ENCODE measurements at places on chromosomes 3 and 15. TPM values are rescaled to one million over a fixed set of nuclear protein-coding genes. Genes with fewer than 3 reads are reported as not detected.

DNA sequence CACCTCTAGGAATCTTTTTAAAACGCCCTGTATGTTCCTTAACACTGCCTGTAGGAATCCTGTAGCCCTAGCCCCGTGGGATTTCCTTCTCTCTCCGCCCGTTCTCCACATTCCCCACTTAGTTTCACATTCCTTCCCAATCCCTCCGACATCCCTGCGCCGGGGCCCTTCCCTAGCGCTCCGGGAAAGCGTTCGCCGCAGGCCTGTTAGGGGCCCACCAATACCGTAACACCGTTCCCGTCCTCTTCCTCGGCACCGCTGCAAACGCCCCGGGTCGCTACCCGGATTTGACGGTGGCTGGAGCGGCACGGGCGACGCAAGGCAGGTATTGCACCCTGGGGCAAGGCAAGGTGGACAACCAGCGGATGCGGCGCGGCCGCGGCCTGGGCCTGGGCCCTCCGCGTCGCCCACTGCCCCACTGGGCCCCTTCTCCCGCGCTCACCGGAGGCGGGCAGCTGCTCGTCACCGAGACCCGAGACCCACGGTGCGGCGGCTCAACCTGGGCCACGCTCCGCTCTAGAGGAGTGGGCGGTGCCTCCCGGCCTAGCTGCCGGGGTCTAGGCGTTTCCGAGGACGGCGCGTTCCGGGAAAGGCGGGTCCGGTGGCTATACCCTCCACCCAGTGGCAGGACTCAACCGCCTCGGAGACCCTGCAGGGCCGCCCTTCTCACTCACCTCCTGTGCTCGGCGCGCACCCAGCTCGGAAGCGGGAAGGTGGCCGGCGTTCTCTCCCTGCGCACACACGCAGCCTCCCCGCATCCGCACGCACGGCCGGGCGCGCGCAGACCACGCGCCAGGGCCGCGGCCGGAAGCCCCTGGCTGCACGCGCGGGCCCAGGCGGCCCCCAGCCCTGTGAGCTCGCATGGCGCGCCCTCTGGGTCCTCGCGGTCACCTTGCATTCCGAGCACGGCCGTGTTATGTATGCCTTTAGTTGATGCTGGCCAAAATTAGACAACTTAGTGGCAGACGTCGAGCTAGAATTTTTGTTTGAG, at the start of gene B3GALNT1:
TSS of gene B3GALNT1 (minus strand) at position 789 of the 991 bp plus-strand sequence. CDS start 18,595 bp downstream, outside the sequence.
- DNase-seq: peak; percentile 65

DNA sequence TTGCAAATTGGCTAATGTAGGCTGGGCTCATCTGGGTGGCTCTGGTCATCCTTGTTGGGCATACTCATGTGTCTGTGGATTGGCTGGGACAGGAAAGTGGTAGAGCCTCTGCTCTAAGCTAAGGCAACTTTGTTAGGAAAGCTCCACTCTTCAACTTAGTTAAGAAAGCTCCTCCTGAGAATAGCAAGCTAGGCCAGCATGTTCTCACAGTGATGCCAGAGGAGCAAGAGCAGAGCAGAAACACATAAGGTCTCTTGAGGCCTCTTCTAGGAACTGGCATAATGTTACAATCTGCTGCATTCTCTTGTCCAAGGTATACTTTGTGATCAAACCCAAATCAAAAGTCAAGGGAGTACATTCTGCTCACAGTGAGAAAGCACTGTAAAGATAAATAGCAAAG, 158.6 kb upstream of the RORA start:
- DNase-seq: no peak

Gene CCR9
- total RNA-seq: not detected

Gene TMEM39A
- 22.8 TPM for total RNA-seq

DNA sequence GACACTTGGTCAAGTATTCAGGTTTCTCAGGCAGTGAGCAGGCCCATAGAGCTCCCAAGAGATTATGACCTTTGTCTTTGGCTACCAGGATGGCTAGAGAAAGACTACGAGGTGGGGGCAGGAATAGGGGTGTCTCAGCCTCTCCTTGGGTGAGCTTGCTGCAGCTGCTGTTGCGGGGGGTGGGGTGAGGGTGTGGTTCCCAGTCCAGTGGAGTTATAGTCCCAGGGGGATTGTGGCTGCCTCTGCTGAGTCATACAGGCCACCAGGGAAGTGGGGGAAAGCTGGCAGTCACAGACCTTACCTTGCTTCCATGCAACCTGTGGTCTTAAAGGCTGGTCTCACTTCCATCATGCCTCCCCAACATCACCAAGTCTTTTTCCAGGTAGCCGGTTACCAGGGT, 31.7 kb downstream of the ATP2C1 start:
- DNase-seq: no peak

DNA sequence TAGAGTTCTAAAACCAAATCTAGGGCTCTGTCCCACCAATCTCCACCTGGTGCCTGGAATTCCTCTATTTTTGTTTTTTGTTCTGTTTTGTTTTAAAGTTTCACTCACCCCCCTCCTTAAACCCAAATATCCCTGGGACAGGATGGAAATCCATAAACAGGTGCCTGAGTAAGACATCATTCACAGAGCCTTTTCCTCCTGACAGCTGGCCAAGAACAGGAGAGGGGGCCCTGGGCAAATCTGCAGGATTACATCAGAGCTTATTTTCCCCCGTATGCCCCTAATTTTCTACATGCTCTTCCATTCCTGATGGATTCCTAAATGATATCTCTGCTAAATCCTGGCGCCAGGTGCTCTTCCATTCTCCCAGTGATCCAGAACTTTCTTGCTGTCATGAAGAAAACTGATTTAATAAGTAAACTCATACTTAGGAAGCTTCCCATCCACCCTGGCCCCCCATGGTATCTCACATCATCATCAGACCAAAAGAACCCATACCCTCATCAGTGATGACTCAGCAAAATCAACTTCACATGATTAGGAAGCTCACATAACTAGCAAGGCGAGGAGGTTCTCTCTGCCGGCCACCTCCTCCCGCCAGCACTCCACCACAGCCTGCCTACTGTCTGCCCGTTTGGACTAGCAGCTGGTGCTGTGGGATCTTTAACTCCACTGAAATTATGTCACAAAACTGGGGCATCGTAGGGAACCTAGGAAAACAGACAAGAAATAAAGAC, 61.0 kb downstream of the LIPC start:
- DNase-seq: no peak

GRCh38 chr3:129343643-129344360, 65.1 kb downstream of the HMCES start:
- DNase-seq: peak; percentile 58

DNA sequence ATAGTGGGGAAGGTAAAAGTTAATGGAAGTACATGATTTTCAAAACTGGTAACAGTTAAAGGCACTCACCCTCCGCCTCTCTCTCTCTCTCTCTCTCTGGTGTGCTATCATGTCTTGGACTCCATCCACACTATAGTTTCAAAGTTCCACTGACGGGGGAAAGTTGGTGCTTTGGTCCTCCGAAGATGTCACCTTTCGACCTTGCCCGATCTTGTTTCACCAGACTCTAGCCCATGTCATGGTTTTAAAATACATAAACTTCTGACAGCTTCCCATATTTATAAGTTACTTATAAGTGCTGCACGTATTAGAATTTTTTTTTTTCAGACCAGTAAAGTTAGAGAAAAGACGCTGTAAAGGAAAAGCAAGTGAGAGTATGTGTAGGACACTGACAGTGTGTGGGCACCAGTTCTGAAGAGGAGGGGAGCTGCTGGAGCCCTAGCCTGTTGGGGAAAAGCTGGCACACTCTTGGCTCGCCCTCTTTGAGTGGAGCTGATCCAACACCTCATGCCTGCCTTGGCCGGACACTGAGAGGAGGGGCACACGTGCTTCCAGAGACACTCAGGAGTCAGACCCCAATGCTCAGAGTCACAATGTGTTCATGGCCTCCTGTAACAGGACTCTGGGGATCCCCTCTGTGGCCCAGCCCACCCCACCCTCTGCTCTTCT, 200.5 kb upstream of the TPM1 start:
- no peak for DNase-seq

Gene BTD
- 12.7 TPM for total RNA-seq
